ENCODE measurements at places on chromosomes 5 and 9. TPM values are rescaled to one million over a fixed set of nuclear protein-coding genes. Genes with fewer than 3 reads are reported as not detected.

- no peak for DNase-seq
Measured at GRCh38 chr5:100023536-100023935, 511.6 kb upstream of the FAM174A start.

DNA sequence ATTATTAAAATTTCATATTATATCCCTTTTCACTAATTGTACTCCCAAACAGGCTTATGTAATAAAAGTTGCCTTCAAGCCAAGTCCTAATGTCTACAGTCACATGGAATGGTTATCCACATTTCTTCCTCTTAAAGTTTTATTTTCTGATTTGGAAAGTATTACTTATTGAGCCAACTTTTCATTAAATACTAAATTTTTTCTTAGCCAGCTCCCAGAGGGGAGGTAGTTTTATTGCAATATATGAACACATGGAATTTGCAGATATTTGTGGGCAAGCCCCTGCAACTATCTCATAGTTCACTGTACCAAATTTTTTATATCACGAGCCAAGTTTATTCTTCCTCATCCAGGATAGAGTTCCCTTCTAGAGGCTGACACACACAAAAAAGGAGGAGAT lies 332.8 kb upstream of the PTGER4 start:
- DNase-seq = no peak

DNA sequence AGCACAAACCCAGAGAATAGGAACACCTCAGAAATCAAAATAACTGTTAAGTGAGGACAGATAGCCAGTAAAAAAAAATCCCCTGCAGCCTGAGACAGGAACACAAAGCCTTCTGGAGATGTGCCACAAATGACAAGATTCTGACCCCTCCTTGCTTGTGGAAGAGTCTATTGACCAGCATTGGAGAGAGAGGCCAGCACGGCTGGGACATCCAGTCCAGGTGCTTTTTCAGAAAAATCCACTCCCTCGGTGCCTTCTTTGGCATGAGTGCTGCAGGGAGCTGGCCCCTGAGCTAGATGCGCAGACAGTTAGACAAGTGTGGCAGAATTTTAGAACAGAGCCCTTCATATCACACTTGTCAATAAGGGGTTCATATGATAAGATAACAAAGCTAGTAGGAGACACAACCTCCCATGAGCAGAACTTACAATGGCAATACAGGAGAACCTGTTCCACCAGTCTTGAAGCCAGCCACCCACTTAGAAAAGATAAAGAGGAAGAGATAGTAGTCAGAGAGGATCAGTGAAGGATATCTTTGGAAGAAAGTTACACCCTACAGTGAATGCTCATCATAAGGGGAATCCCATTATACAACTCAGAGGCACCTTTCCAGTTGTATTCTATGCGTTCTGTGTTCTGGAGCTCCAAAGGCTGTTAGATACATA lies 298.4 kb downstream of the TLE1 start:
- DNase-seq = no peak

- DNase-seq = no peak
Measured at GRCh38 chr9:109831998-109832658, 52.1 kb downstream of the PALM2AKAP2 start.

GRCh38 chr9:27184556-27185351 lies 75.7 kb downstream of the TEK start:
- DNase-seq = no peak

- DNase-seq = no peak
Measured at GRCh38 chr5:109748546-109748945, 58.8 kb downstream of the MAN2A1 start.

- no peak for DNase-seq
Measured at GRCh38 chr5:155085282-155085989, 71.9 kb downstream of the KIF4B start.

DNA sequence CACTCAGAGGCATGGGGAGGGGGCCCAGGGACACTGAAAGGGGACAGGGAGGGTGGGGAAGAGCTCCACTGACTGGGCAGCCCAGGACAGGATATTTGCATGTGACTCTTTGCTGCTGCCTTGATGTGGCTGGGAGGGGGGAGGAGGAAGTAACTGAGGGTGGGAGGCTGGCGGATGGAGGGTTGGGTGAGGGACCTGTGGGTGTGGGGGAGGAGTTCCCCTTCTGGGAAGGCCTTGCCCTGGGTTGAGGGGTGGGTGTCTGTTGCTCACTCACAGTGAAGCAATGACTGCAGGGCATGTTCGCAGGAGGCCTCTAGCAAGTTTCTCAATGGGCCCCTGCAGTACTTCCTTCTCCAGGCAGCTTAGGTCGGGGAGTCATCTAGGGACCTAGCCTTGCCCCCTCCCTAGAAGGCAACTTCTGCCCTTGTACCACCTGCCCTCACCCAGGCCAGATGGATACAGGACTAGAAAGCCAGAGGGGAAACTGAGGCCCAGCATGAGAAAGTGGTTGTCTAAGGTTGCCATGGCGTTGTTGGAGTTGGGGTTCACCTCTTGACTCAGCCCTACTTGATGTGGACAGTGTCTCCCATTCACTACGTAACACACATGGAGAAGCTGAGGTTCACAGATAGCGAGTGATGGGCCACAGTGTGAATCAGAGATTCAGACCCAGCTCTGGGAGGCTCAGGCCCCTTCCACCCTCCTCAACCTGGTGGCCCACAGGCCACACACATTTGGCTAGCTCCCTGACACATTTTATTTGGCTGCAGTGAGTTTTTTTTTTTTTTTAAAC lies 3.0 kb downstream of the GRK6 start:
- no peak for DNase-seq

The ICE1 gene
- 46.1 TPM for total RNA-seq

Measured in uterus (tissue), 4 donors.